ENCODE measurements at places on chromosomes 6 and 20.

GRCh38 chr6:87972279-87972678, 75.4 kb upstream of the SPACA1 start:
- no peak for DNase-seq

- DNase-seq = no peak
These were observed 38.8 kb downstream of the ZFAND3 start for GRCh38 chr6:37858363-37858762.

- DNase-seq = no peak
These were observed 154.8 kb downstream of the UBE3D start for GRCh38 chr6:82910820-82911219.

DNA sequence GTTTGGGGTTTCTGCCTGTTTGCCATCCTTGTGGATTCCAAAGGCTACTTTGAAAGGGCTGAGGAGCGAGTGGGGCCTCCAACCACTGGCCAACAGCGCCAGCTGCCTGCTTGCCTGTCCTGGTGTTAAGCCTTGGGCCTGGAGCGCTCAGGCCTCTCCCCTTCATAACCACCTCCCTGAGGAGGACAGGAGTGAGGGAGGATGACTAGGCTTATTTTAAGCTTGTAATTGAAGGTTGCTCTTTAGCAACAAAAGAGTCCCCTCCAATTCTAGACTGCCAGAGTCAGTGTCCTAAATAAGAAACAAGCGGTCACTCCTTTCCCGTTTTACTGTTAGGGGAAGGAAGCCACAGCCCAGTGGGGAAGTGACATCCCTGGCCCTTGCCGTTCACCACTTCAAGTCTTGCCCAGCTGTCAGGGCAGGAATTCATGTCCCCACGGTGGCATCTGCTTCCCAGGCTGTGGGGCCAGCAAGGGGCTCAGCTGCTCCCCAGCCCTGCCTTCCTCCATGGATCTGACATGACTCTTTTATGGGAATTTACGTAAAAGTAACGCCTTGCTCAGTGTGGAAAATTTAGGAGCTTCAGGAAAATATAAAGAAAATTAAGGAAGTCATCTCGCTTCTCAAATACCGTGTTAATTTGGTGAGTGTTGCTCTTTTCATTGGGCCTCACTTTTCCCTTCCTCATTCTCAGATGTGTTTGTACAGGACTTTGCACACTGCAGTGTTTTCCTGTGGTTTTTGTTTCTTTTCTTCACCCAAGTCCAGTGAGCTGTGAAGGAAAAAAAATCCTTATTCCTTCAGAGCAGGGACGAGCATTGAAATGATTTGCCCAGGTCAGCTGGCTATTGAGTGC, 57.8 kb downstream of the SSR1 start:
- DNase-seq = no peak

DNA sequence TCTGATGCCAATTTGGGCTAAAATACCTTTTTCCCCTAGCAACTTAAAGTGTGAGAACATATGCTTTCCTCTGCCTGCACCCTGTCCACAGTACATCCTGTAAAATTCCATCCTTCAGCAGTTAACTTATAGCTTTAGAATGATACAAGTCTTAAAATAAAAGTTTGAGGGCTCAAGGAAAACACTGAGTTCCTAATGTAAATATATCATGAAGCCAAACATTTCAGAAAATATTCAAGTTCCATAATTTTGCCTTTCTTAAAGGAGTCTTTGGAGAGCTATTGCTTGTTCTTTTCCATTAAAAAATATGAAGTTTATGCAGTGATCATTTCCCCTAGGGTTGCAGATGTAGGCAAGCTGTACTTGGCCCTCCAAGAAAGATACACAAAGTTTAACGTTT, 303.8 kb downstream of the COL12A1 start:
- no peak for DNase-seq

- DNase-seq = no peak
These were observed 151.4 kb upstream of the PRDM1 start for GRCh38 chr6:105934708-105935107.

DNA sequence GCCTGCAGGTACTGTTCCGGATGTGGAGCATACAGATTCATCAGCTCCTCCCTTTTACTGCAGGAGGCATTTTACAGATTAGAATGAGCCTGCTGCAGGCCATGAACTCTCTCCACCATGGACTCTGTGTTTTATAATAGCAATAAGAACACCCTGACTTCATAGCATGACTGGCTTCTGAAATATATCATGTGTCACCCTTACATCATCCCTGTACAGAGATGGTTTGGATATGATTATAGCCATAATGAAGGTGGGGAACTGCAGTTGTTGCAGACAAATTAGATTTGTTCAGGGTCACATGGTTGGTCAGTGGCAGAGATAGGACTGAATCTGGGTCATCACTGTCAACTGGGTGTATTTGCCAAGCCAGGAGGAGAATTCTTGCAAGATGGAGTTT, 100.7 kb downstream of the FOXO3 start:
- no peak for DNase-seq

GRCh38 chr6:125639466-125640020, 109.9 kb upstream of the HEY2 start:
- no peak for DNase-seq

DNA sequence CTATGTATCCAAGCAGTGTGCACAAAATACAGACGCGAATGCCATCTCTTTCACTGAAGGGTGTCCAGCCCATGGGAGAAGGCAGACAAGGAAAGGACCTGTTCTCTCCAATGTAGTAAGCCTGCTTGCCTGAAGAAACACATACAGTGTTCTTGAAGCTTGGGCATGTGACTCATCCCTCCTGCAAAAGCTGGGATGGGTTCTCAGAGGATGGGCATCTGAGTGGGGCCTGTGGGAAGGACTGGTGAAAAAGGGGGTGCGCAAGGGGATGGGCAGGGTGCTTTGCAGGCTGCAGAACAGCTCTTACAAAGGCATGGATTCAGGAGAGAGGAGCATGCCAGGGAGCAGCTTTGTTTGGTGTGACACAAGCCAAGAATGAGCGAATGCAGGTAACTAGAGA, 128.1 kb downstream of the FYN start:
- no peak for DNase-seq

DNA sequence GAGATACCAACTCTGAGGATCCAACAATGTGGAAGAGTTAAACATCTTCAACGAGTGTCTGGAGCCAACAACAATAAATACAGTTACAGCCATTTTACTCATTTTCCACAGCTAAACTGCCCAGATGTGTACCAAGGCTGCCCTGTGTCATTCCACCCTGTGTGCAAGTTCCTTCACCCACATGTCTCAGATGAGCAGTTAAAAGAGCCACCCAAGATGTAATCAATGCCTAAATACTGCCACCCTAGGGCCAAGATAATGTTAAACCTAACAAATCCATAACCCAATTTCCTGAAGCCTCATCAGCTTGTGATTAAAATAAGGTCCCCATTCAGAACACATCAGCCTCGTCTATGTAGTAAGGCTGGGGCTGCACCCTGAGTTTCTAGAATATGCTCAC, 59.9 kb downstream of the GMDS start:
- DNase-seq = no peak

DNA sequence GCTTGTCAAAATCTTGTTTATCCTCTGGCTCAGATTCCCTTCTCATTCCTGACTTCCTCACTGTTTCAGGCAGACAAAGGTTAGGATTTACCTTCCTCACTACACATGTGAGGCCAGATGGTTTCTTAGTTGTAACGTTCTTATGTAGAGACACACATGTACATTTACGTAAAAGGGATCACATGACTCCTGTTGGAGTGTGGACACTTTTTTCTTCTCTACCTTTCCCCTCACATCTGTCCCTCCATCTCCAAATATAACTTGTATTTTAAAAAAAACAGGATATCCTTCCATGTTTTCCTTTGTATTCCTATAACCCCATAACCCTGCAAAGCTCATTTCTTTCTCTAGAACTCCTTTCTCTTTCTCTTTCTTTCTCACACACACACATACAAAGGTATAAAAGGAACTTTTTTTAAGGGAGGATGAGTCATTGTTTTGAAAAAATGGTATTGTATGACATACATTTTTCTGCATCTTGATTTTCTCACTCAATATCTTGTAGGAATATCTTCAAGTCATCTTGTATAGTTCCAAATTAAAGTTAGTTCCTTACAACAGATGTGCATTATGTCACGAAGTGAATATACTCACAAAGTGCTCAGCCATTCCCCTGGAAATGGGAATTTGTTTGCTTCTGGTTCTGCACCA, 78.2 kb upstream of the SULF2 start:
- DNase-seq = no peak

GRCh38 chr20:23588434-23589403, 17.0 kb downstream of the CST9 start:
- DNase-seq = no peak

GRCh38 chr6:5014072-5014561, 10.3 kb upstream of the RPP40 start:
- no peak for DNase-seq

- no peak for DNase-seq
These were observed 254.0 kb upstream of the TAB2 start for GRCh38 chr6:149063468-149063867.

DNA sequence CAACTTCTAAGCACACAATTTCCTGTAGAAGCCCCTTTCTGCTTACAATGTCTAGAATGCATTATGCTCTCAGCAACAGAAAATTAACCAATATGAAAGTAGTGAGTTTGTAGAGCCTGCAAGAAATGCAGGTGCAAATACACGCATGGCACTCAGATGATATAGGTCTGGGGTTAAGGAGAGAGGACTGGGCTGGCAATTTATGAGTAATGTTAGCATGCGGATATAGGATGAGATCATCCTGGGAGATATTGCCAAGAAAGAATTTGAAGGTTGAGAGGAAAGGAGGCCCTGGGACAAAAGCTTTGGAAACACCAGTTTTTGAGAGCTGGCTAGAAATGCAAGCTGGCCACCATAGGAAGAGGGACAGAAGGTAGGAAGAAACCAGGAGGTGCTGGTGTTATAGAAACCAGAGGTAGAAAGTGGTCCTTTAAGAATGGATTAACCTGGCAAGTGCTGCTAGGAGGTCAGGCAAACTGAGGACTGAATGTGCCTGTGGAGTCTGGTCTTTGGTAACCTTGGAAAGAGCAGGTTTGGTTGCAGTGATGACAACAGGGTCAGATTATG, 183.2 kb upstream of the MYLIP start:
- no peak for DNase-seq

DNA sequence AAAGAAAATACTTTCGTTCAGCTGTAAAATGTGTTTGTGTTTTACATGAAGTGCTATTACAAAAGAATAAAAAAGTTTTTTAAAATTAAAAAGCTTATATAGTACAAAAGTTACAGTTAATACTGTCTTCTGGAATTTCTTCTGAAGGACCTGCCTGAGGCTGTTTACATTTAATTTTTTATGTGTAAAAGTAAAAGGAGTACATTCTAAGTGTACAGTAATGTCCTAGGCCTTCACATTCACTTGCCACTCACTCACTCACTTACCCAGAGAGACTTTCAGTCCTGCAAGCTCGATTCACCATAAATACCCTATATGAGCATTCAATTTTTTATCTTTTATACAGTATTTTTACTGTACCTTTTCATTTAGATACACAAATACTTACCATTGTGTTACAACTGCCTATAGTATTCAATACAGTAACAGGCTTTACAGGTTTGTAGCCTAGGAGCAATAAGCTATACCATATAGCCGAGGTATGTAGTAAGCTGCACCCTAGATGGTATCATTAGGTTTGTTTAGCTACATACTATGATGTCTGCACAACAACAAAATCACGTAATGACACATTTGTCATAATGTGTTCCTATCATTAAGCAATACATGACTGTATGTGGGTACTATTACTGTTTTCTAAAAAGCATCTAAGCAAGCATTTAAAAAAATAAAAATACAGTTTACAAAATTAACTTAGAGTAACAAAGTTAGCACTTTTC, 33.0 kb downstream of the RNF146 start:
- DNase-seq = no peak

DNA sequence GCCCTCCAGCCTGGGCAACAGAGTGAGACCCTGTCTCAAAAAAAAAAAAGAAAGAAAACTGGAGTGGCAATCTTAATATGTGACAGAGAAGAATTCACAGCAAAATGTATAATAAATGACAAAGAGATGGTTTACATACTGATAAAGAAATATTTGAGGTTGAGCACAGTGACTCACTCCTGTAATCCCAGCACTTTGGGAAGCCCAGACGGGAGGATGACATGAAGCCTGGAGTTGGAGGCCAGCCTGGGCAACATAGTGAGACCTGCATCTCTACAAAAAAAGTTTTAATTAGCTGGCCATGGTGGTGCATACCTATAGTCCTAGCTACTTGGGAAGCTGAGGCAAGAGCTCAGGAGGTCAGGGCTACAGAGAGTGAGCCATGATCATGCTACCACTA, 12.4 kb upstream of the DEFB118 start:
- no peak for DNase-seq

DNA sequence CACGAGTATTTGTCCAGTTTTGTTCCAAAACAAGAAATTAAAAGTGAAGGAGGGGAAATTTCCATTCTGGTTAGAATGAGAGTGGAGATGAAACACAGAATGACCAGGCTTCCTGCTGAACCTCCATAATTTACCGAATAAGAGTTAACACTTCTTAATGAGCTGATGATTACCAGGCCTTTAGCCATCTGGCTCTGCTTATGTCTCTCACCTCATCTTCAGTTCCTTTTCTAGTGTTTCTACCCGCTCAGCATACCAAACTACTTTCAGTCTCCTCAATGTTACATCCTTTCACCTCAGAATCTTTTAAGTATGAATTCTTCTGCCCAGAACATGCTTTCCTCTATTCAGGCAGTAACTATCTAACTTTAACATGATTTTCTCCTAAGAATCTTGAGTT, 209.0 kb upstream of the RSPO3 start:
- no peak for DNase-seq

DNA sequence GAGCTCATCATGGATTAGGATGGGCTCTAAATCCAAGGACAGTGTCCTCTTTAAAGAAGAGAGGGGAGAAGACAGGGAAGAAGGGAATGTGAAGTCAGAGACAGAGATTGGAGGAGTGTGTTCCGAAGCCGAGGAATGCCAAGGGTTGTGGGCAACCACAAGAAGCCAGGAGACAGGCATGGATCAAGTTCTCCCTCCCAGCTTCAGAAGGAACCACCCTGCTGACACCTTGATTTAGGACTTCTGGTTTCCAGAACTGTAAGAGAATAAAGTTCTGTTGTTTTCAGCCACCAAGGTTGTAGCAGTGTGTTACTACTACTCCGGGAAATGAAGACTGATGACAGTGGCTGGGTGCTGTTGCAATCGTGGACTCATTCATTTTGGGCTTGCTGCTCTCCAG, 120.1 kb downstream of the RPS12 start:
- no peak for DNase-seq

DNA sequence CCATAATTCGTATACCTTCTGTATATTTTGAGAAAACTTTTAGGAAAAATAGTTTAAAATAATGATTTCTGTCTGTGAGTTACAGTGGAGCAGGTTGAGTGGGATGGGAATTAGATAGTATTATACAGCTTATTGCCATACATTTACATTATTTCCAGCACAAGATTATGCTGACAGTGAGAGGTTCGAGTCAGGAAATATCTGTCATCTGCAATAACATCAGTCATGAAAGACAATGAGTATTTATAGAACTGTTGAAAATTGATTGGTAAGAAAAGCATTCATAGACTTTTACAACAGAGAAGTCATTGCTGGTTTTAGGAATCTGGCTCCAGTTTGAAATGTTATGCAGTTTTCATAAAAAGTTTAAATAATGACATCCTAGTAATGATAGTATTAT, 45.9 kb downstream of the FAM135A start:
- no peak for DNase-seq

Data from T-helper 17 cell (primary cell).